ENCODE measurements at places on chromosomes 1 and 21.
A peak's percentile ranks its signal among the peaks of the same experiment; 100 is the strongest.

DNA sequence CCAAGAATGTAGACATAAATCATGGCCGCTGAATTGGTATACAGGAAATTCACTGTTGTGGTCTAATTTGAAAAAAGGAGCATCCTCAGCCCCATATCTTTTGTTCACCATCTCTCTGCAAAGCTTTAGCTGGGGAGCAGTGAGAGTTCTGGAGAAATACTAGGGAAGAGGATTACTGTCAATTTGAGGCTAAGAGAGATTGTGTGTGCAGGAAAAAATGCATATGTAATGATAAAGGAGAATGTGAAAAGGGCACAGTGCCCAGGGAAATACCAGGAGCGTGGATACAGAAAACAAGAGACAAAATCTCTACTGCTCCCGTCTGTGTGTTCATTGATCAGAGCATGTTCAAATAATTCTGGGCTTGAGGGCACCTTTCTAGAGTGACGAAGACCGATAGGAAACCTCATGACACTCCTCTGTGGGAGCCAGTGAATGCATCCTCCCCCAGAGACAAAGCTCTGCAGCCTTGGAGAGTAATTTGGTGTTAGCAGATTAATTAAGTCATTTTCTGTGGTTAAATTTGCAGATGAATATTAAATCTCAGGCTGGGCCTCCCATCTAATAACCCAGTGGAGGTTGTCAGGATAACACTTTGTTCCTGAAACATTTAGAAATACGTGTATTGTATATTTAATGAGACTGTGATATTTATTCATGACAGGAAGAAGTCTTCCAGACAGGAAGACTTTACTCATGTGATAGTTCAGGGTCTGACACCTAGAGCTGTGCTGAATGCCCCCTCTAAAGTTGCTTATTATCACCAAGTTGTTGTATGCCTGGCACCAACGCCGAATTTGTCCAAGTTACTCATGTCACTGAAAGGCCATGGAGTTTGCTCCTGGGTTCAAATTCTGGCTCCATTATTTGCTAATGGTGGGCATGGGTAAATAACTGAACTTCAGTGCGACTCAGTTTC lies 287.3 kb upstream of the SGIP1 start:
- no peak for DNase-seq

DNA sequence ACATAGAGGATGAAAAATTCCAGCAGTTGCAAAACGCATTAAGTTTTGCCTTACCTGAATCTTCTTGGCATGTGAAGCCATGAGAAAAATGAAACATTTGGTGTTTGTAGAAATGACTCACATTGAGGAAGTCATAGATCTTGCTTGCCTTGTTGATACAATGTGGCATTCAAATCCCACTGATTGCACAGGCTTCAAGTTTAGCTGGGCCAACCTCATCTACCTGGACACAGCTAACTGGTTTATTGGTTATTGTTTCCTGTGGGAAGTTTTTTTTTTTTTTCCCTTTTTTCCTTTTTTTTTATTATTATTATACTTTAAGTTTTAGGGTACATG lies 168.9 kb upstream of the C21orf91 start:
- no peak for DNase-seq

DNA sequence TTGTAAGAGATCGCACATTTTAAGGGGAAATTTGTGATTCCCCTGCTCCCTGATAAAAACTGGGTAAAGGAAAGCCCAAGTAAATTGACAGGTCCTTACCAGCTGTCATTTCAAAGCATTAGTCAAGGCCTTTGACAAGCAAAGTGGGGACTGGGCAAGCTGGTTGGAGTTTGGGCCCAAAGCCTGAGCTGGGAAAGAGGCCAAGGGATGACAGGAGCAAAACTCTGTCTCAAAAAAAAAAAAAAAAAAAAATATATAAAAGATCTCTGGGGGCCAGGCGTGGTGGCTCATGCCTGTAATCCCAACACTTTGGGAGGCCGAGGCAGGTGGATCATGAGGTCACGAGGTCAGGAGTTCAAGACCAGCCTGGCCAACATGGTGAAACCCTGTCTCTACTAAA lies 36.9 kb downstream of the SLC2A1 start:
- DNase-seq, result no peak

- DNase-seq, result no peak
Measured at GRCh38 chr1:204511366-204511765, 4.8 kb upstream of the MDM4 start.

GRCh38 chr21:45126204-45126626 lies 51.8 kb downstream of the ADARB1 start:
- DNase-seq, result no peak

- DNase-seq, result no peak
Measured at GRCh38 chr1:81209461-81209860, 591.3 kb upstream of the ADGRL2 start.

DNA sequence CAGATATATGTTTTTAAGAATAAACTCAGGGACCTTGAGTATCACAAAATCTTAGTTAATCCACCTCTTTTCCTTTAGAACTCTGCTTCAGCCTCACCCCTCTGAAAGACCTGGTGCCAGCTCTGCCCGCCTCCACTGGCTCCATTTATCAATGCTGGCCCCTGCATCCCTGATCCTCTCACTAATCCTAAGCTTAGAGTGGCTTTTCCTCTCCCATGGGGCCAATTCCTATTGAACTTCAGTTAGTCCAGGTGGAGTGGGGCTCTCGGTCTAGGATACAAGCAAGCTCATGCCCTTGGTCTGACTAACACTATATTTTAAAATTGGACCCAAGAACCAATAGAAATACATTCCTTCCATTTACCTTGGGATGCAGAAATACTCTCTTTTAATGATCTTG lies 87.0 kb downstream of the RGS7 start:
- no peak for DNase-seq

DNA sequence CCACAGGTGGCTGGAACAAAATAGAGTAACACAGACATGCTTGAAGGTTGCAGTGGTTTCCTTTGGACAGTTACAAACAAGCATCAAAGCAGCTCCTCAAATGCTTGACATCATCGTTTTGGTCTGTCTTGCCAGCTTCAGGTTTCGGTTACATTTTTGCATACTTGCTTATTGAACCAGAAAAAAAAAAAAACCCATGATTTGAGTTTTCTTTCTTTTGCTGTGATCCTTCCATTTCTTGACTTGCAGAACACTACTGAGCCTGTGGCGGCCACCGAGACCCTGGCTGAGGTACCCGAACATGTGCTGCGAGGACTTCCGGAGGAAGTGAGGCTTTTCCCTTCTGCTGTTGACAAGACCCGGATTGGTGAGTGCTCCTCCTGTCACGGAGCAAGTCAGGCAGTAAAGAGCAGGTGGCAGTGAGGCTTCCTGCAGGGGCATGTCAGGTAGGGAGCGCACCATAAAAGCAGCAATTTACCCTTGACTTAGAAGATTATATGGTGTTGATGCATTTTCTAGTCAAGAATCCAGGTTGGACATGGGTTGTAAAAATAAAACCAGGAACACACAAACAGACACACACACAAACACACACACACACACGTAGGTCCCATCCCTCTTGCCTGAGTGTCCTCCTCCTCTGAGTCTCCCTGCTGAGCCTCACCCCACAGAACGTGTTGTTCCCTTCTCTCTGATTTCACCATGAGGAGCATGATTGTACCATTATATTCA lies 30.9 kb downstream of the PRDM2 start:
- DNase-seq, result no peak

GRCh38 chr1:186559601-186560116 lies 98.7 kb upstream of the PDC start:
- no peak for DNase-seq

DNA sequence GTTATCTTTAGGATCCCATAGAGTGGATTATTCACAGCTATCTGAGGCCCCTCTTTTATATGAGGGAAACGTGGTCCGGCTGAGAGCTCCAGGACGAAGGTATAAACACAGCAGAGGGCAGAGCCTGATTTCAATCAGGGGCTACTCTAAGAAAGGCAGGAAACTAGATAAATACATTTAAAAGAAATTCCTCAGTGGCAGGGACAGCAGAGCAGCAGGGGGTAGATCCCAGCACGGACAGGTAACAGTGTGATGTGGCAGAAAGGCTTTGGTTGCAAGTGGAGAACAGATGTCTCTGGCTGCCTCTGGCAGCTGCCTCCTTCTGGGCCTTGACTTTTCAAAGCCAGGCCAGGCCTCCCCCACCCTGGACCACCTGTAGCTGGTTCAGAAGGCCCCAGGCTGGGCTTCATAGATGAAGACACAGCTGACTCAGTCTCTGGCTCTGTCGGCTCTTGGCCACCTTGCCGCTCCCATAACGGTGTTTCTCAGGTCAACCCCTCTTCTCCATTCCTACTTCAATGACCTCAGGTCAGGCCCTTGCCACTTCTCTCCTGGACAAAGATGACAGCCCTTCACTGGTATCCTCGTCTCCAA lies 43.8 kb downstream of the FAM78B start:
- DNase-seq, result no peak

- no peak for DNase-seq
Measured at GRCh38 chr1:225469051-225469450, 41.2 kb upstream of the LBR start.

- DNase-seq, result no peak
Measured at GRCh38 chr1:203486618-203487370, 7.2 kb upstream of the OPTC start.

DNA sequence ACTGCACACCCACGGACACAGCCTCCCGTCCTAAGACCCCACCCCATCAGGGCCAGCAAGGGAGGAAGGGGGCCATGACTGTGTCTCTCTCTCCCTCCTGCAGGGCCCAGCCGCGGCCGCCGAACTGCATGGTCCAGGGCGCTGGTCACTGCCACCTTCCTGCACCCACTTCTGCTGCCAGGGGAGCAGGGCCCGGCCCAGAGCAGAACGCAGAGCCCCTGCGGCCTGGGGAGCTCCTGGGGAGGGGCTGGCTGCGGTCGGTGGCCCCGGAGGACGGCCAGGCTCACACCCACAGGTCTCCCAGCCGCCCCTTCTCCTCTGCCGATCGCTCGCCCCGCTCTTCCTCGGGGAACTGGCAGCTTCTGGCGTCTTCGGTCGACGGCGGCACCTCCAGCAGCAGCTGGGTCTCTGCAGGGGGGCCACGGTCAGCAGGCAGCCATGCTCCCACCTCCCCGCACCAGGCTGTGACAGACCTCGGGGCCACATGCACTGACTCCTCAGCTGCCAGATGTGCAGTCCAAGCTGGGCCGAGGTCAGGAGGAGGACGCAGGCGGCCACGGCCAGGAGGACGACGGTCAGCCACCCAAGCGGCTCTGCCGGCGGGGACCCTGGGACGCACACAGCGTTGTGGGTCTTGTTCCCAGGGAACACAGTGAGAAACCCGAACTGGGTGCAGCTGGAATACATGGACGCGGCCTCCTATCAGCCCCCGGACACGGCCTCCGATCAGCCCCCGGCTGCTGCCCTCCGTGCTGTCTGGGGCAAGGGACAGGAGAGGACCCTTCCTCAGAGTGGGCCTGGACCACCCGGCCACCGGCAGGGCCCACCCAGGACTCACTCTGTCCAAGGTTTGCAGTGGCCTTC lies 2.6 kb downstream of the TNFRSF18 start:
- DNase-seq, result no peak

DNA sequence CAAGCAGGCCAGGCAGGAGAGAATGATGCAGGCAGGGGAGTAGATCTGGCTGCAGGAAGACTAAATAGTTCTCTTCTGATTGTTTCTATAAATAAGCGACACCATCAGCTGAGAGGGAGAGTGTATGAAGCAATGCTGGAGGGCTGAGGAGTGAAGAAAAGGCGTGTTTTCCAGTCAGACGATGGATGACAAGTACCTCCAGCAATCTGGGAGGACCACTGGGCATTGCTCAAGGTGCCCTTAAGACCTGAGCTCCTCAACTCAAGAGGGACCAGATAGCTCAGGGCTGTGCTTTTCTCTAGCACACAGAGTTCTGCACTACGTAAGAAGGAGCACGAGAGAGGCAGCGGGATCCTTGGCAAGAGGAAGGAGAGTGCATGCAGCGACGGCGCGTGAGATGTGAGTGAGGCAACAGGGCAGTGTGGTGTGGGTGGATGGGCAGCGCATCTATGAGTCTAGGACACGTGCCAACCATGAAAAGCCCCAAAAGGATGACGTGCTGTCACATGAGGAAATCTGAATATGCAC lies 36.0 kb downstream of the PABPC4 start:
- DNase-seq, result peak; percentile 9

GRCh38 chr1:179318491-179318890 lies 24.9 kb downstream of the SOAT1 start:
- DNase-seq, result no peak

DNA sequence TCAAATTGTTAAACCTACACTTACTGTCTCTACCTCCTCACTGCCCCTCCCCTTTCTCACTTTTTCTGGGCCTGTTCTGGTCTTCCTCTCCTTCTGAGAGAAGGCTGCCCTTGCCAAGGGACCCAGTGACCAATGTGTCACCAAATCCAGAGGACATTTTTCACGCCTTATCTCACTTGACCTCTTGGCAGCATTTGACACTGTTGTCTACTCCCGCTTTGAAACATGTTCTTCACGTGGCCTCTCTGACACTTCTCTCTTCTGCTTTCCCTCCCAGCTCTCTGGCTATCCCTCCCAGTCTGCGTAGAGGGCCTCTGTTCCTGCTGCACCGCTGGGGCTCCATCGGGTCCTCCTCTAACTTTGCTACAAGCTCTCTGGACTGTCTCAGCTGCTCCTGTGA lies 25.3 kb downstream of the KCNQ4 start:
- no peak for DNase-seq

DNA sequence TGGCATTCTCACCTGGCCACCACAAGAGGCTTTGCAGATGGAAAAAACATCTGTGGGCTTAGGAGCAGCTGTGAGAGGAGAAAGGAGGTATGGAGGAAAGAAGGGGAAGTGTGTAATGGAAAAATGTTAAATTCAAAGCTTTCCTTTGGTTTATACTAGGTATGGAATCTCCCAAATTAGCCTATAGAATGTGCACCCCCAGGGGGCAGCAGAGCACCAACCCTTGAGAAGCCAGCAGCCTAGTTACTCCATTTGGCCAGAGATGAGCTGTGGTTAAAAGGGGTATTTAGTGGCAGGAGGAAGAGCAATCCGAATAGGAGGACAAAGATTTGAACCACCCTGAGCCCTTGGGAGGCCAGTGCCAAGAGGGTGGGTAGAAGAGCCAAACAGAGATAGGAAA lies 97.5 kb upstream of the CTTNBP2NL start:
- DNase-seq, result peak; percentile 4

GRCh38 chr21:34938089-34938764 lies 110.9 kb downstream of the RUNX1 start:
- no peak for DNase-seq

DNA sequence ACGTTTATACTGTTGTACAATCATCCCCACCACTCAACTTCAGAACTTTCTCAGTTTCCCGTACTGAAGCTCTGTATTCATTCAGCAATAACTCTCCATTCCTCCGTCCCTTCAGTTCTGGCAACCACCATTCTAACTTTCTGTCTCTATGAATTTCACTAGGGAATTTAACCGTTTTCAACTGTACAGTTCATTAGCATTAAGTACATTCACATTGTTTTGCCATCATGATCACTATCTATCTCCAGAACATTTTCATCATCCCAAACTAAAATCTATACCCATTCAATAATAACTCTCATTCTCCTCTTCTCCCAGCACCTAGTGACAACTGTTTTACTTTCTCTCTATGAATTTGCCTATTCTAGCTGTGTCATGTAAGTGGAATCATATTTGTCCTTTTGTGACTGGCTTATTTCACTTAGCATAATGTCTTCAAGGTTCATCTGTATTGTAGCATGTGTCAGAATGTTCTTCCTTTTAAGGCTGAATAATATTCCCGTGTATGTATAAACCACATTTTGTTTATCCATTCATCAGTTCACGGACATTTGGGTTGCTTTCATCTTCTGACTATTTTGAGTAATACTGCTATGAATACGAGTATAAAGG lies 75.0 kb downstream of the CEP350 start:
- no peak for DNase-seq
